NCI-H187 (cell line): ENCODE measurements at places on chromosomes 11 and 22.

GRCh38 chr22:31443516-31443915 is 44.1 kb downstream of the DRG1 start:
- DNase-seq, result no peak

DNA sequence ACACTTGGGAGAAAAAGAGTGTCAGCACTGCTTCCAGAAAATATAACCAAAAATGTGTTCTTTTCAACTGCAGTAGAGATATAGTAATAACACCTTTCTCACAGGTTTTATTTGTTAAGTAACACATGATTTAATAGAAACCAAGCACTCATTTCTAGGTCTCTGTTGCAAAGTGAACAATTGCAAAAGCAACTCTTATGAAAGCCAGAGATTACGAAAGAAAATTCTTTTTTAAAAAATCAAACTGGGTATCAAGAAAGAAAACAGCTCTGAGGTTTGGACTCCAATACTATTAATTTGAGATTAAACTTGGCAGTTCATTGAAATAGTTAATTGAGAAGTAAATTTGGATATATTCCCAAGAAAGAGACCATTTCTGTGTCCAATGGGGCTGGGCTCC is 9.8 kb upstream of the XKR3 start:
- no peak for DNase-seq

- DNase-seq, result no peak
Observed at GRCh38 chr11:72633068-72633467, 41.2 kb downstream of the PDE2A start.

DNA sequence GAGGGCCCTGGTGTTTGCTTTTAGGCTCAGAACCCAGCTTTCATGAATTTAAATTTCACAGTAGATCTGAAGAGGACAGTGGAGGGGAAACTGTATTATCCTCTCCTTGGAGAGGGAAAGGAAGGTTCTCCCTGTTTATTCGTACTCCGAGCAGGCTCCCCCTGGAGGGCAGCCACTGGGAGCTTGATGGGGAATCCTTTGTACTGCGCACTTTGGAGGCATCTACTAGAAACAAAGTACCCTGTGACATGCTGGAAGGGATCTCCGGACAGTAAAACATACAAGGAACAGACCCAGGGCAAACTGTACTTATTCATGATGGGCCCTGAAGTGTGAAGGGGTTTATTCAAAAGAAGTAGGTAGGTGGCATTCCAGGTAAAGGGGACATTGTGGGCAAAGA is 27.2 kb downstream of the NAV2 start:
- DNase-seq, result no peak

DNA sequence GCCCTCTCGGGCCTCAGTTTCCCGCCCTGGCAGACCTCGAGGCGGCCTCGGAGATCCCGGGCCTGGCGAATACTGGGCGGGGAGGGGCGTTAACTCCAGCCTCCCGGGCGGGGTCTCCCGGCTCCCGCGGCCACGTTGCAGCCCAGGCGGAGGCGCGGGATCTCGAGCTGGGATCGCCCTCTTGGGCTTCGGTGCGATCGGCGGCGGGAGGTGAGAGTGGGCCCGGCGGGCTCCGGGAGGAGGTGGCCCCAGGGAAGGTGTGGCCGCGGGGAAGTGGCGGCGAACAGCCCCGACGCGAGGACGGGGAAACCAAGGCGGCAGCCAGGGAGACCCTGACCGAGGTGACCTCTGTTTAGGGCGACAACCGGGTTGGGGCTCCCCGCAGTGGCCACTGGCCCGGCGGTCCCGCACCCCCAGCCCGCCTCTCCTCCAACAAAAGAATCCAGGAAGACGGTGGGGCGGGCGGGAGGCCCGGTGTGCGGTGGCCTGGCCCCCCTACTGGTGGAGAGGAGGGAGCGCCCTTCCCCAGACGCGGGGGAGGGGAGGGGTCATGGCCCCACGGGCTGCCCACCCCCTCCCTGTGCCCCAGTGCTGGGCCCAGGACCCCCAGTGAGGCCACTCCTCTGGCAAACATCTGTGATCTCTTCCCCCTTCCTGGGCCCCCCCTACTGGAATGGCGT is at the start of gene PHETA2:
PHETA2 (plus strand) TSS at position 117 of the 680 bp plus-strand sequence. CDS start 3,046 bp downstream, outside the sequence.
- no peak for DNase-seq

- no peak for DNase-seq
Observed at GRCh38 chr11:14587258-14587657, 56.3 kb upstream of the PDE3B start.

DNA sequence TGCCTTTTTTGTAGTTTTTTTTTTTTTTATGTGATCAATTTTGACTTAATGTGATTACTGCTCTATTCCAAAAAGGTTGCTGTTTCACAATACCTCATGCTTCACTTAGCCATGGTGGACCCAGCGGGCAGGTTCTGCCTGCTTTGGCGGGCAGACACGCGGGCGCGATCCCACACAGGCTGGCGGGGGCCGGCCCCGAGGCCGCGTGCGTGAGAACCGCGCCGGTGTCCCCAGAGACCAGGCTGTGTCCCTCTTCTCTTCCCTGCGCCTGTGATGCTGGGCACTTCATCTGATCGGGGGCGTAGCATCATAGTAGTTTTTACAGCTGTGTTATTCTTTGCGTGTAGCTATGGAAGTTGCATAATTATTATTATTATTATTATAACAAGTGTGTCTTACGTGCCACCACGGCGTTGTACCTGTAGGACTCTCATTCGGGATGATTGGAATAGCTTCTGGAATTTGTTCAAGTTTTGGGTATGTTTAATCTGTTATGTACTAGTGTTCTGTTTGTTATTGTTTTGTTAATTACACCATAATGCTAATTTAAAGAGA is 12.5 kb downstream of the CCND1 start:
- DNase-seq, result no peak

GRCh38 chr11:93875637-93876036 is 25.2 kb upstream of the VSTM5 start:
- no peak for DNase-seq
